ENCODE measurements at places on chromosomes 12 and 14.
A peak's percentile ranks its signal among the peaks of the same experiment; 100 is the strongest.

GRCh38 chr14:93749076-93749420 is 39.2 kb downstream of the PRIMA1 start:
- DNase-seq = no peak

- DNase-seq = no peak
Measured at GRCh38 chr14:58666737-58667136, 29.0 kb downstream of the DACT1 start.

GRCh38 chr12:104216521-104216924 is 944 bp downstream of the TXNRD1 start:
- DNase-seq = no peak

DNA sequence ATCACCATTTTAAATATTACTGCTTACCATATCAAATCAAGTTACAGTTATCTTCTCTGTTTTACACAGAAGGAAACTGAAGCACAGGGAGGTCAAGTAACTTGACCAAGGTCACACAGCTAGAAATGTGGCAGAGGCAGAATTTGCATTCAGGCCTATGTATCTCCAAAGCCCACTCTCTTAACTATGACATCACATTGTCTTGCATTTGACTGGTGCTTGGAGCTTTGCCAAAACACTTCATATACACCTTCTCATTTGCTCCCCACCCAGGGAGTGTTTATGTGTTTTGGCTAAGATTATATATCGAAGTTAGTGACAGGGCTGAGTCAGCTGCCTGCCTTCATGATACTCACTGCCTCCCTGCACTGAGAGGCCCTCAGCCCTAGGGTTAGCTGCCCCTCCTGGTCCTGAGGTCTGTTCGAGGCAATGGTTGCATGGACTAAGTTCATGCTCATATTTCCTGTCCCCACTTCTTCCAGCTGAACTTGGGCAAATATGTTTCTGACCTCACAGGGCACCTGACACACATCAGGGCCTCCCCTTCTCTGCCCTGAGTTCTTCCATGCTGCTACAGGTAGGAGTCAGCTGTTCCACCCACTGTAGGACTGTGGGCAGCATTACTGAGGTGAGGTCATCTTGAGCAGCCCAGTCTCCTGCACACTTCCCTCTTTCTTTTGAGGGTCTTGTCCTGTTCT is 1.8 kb downstream of the GALNT6 start:
- DNase-seq = no peak

DNA sequence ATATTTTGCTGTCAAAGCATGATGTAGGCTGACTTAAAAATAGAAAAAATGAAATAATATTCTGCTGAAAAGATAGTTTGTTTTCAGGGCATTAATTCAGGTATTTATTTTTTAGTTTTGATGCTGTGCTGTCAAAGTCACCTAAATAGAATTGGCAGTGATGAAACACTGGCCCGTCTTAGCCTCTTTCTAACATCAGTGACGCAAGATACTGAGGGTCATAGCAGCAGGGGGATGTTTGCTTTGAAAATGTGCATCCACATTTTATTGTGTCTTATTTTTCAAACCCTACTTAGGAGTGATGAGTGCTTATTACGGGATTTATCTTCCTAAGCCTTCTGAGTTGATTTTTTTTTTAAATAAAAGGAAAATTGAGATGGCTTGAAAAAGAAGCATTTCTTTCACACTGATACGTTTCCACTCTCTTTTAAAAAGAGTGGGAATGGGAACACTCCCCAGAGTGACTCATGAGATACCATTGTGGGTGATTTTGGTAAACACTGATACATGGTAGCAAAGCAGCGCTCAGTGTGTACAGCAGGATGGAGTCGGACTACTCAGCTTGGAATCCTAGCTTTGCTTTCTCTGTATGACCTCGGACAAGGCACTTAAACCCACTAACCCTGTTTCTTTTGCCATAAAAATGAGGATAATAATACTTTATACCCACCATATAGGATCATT is 290.8 kb downstream of the ERC1 start:
- peak; percentile 22 for DNase-seq

GRCh38 chr12:67590149-67590790 is 58.3 kb upstream of the DYRK2 start:
- DNase-seq = no peak

GRCh38 chr14:76715511-76716081 is 45.7 kb upstream of the VASH1 start:
- DNase-seq = no peak

DNA sequence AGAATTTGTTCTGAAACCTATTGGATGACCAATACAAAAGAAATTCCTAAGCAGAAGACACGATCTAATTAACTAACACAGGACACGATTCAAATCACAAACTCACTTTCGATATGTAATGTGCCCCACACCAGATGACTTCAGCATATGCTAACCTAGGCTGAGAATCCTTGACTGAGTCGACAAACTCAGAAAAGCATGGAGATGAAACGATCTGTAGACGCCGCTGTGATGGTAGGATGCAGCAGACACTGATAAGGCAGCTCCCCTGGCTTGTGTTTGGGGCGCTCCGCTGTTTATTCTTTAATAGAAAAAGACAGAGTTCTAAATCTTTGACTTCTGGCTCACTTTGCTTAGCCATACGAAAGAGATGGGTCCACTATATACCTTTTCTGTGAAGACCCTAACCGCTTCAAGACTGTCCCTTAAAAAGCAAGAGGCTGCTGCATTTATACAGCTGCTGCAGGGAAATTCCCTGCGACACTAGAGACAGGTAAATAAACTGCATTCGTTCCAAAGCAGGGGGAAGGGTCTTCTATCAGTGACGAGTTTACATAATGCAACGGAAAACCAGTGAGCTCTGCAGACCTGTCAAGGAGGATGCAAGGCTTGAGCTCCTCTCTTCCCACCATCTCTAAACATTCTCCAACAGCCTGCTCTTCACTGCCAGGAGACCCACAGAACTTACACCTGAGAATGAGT is 929 bp downstream of the CHD8 start:
- DNase-seq = no peak

GRCh38 chr14:105745433-105746123 is 219.2 kb downstream of the TMEM121 start:
- no peak for DNase-seq

GRCh38 chr14:100827101-100828021 is 1.4 kb downstream of the MEG3 start:
- no peak for DNase-seq

DNA sequence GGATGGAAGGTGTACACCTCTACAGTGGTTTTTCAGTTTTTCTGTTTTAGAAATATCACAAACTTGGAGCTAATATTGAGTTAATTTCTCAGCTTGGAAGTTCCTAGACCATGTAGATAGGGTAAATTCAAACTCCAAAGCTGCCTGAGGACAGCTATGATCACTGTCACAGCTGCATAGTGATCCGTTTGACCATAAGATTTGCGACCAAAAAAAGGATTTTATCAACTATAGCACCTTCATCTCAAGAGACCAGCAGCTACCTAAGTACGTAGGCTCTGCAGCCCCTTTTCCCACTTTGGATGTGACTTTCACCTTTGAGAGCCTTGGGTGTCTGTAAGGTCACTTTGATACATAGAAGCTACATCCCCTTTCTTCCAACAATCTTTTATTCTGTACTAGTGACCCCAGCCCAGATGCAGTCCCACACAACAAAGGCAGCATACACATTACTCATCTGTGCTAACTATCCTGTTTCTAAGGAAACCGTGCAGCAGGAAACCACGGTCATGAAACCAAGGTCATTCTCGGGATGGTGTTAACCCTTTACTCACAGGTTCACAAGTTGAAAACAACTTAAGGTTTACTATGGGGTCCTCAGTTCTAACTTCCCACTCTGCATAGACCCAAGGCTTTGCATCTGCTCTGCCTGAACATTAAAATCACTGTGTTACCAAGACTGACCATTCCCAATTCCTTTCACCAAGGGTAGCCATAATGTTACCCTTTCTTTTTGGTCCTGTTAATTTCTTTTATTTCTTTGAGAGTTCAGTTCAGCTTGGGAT is 75.4 kb downstream of the IFT81 start:
- DNase-seq = peak; percentile 32

GRCh38 chr12:53561590-53561953 is 54.3 kb upstream of the NPFF start:
- DNase-seq = no peak

- DNase-seq = no peak
Measured at GRCh38 chr12:61043838-61044237, 1216.4 kb upstream of the USP15 start.

DNA sequence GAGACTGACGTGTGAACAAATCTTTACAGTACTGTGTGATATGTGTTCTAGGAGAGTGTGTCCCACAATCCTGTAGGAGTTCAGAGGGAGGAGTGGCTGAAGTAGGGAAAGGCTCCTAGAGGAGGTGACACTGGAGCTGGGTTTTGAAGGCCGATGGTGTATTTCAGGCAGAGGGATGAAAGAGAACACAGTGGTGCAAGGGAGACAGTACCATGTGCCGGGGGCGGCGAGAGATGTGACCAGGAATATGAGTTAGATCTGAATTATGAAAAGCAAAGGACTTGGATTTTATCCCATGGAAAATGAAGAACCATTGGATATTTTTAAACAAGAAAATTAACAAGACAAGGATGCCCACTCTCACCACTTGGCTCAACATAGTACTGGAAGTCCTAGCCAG is 77.0 kb upstream of the ESRRB start:
- DNase-seq = no peak

GRCh38 chr14:95507174-95507573 is 9.3 kb downstream of the SYNE3 start:
- peak; percentile 82 for DNase-seq

Data from AG09319 (cell line).